Stimulated activated CD8-positive, alpha-beta memory T cell treated with anti-CD3 and anti-CD28 coated beads, Interleukin-15, amount 100 ng/mL, for 24 hours (primary cell): ENCODE measurements at places on chromosomes 1 and 21.

DNA sequence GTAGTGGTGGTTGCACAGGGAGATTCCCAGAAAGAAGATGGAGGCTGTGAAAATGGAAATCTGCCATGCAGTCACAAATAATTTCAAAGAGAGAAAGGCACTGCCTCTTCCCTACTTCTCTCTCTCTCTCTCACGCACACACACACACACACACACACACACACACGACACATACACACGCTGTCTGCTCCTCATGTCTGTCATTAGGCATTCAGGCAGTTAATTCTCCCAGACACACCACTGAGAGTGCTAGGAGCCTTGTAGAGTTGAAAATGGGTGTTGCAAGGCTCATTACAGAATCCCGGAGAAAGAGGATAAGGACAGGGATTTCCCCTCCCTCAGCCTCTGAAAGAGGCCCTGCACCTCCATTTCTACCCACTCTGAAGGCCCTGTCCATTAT, 47.8 kb upstream of the LRRN2 start:
- DNase-seq = no peak

DNA sequence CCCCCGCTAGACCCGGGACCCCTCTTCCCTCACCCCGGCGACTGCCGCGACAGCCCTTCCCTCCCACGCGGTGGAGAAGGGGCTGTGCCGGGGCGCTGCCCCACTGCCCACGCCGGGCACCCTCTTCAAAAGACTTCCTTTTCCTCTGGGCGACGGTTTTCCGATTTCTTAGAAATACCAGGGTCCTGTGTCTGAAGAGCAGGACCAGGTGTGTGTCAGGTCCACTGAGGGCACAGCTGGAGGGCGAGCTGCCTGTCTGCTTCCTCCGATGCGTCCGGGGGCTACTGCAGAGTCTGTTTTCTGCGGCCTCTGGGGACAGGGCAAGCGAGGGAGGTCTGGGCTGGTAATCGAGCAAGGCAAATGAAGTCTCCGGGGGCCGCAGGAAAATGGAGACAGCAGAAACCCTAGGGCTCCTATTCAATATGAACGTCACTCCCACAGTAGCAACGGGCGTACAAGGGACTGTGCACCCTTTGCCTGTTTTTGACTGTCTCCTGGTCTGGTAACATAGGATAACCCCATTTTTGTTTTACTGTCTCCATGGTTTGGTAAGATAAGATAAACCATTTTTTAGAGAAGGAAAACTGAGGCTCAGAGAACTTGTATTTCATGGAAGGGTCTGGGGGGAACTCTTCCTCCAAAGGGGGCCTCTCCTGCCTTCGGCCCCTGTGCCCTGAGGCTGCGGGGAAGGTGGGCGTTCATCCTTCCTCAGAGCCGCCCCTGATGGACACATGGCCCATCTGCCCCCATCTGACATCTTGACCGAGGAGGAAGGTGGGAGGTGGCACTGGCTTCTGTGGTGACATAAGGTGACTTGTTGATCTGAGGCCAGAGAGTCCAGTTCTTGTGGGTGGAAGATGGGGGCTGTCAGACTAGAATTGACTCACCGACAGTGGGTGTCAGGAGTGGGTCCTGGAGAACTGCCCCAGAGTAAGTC, 970 bp downstream of the TNFRSF1B start:
- DNase-seq = no peak

- no peak for DNase-seq
These were observed 285.3 kb upstream of the C1orf105 start for GRCh38 chr1:172135076-172135672.

- DNase-seq = no peak
These were observed 1.5 kb downstream of the RGS2 start for GRCh38 chr1:192810253-192810880.

- no peak for DNase-seq
These were observed 67.4 kb downstream of the GPR137B start for GRCh38 chr1:236209713-236210112.

DNA sequence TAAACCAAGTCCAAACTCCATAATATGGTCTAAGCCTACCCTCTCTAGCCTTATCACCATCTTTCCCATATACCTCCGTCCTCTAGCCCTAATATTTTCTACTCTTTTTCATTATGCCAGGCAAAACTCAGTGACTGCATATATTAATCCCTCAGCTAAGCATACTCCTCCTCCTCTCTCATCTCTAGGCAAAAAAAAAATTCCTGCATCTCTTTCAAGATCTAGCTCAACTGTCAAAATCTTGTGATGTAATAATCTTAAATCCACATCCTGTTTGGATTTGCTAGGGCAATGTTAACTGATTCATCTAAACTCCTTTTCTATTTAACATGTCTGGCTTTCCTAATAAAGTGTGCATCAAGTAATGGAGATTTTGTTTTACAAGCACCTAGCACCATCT, 20.4 kb downstream of the PRPF38A start:
- no peak for DNase-seq

GRCh38 chr1:45266151-45266801, 59.9 kb upstream of the ZSWIM5 start:
- no peak for DNase-seq

GRCh38 chr21:14452727-14453241, 69.8 kb upstream of the HSPA13 start:
- DNase-seq = no peak

DNA sequence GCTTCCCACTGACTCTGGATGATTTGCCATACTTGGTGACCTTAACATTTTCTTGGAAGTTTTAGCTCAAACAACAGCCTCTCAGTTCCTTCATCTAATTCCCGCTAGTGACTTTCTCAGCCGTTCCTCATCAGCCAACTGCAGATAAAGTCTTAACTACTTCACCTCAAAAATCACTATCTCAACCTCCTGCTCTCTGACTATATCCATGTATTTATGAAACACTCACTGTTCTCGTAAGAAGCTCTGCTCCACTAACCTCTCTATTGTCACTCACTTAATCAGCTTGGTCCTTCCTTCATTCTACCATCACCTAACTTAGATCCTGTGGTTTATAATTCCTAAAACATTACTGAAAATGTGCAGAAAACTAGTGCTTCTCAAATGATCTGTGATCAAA, 1551.6 kb downstream of the MRPL39 start:
- DNase-seq = no peak

- DNase-seq = no peak
These were observed 106.5 kb downstream of the UCHL5 start for GRCh38 chr1:192952646-192953045.
